Transverse colon (tissue), 4 donors: ENCODE measurements at places on chromosomes 5 and 9. TPM values are rescaled to one million over a fixed set of nuclear protein-coding genes. Genes with fewer than 3 reads are reported as not detected.

Gene FABP6
- total RNA-seq: not detected

GRCh38 chr5:86757824-86758223 lies 140.1 kb downstream of the COX7C start:
- no peak for DNase-seq

Gene DAB2
- 34.4 TPM for total RNA-seq

- DNase-seq: no peak
These were observed 10.8 kb upstream of the SPATA24 start for GRCh38 chr5:139414581-139415130.

- DNase-seq: no peak
These were observed 62.0 kb upstream of the UNC5A start for GRCh38 chr5:176748073-176748966.

DNA sequence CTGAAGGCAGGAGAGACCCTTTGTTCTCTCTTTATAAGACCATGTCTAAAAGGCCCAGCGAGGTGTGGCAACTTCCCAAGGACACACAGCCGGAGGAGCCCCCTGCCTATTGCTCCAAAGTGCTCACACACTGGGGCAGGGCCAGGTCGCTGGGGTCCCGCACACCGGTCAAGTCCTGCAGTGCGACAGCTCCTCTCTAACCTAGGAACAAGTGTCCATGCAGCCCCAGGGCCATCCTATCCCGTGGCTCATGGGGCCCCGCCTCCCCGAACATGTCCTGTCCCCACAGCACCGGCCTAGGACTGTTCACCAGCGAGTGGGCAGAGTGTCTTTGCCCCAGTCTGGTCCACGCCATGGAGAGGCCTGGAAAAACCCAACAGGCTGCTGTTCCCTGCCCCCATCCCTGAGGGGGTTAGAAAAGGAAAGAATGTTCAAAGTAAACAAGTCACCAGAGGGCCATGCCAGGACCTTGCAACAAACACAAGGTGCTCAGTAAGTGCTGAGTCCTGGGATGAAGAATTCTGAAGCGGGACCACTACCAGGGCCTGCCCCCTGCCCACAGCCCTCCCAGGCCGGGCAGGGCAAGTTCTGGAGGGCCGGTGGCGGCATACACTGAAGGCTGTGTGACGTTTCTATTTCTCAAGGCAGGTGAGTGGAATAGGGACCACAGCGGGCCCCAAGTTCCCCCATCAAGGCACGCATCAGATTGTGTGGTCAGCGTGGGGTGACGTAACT lies 938 bp downstream of the NINJ1 start:
- peak; percentile 42 for DNase-seq

Gene NR3C1
- total RNA-seq: 8.4 TPM

Gene NOXA1
- total RNA-seq: 50.5 TPM

- no peak for DNase-seq
These were observed 18.8 kb downstream of the DDX46 start for GRCh38 chr5:134777366-134777765.

DNA sequence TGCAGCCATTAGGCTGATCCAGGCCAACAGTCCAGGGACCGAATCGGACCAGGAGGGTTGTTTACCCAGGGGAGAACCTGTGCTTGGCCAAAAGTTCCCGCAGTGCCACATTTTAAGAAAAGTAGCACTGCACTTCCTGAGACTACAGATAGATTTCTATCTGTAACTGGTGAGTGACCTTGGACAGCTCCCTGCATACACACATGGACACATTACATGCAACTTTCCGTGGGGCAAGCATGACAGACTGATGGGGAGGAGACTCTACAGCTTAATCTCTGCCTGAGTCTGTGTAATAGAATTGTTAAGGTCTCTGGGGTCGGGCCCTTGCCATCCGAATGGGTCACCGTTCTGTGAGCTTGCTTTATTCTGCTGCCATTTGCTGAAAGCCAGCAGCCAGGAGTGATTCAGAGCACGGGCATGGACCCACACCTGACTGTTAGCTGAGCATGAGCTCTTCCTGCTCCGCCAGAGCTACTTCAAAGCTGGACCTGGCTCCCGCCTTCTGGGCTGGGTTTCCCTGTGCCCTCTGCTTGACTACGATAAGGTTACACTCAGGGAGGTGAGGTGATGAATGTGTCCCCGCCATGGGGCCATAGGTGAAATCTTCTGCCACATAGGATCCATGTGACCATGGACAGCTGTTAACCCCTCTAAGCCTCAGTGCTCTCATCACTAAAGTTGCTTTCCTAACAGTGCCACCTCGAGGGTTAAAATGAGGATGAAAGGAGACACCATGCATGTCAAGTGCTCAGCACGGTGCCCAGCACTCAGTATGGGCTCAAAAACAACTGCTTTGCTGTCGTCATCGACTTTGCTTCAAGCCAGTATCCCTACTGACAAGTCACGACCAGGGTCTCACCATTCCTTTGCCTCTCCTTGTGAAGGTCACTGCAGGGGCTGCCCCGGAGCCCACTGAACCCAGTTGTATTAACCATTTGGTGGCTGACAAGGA lies 200.0 kb downstream of the MELK start:
- no peak for DNase-seq

DNA sequence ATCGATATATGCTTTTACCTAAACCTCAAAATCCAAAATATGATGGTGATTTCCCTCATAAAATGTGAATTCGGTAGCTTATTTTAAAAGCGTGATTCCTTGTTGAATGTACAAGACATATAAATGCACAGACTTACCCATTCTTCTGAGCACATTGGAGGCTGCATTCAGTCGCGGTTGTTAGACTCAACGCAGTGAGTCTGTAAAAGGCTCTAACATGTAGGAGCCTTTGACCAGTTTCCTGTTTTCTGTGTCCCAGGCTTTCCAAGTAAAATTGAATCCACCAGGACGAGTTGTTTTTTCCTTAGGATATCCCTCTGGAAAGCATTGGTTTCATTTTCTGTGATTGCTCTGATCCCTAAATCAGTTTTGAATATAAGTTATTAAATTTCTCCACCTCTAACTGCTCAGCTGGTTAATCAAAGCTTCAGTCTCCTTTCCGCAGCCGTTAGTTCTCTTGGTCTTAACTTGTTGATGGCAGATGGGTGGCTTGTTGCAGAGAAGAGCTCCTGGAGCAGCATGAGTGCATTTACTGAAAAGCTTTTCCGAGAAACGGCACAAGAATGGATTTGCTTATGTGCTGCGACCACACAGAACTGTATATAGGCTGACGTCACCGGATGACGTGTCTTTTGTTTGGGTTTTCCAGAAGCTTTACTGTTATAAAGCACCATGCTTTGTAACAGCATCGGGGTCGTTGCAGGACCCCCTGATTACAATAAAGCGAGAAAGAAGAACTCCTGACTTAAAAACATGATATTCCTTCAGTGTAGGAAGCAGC lies at the start of gene LRRTM2:
Gene LRRTM2 (minus strand): TSS at position 565 of the 781 bp plus-strand sequence. CDS start 424 bp downstream, at position 141.
- no peak for DNase-seq

DNA sequence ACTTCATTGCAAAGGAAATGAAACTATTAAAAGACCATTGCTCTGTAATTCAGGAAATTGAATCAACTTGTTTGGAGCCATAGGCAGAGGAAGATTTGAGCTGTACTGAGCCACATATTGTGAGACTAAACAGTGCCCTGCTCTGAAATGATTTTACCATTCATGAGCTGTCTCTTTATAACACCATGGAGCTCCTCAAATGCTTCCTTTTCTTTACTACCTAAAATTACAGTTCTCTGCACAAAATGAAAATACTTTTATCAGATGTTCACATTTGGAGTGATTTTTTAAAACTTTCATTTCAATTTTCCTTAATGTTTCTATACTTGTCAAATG lies 97.9 kb downstream of the NLN start:
- no peak for DNase-seq

Gene PCDHB8
- 0.16 TPM for total RNA-seq

Gene EFNA5
- total RNA-seq: 18.2 TPM

Gene NRG2
- total RNA-seq: 0.68 TPM

Gene CD72
- 13.5 TPM for total RNA-seq
